Activated CD4-positive, alpha-beta T cell treated with anti-CD3 and anti-CD28 coated beads, Interleukin-2, amount 50 U/mL, for 4 hours (primary cell): ENCODE measurements at places on chromosomes 11 and 22.

- DNase-seq: no peak
These were observed 16.0 kb downstream of the RBM7 start for GRCh38 chr11:114416441-114416961.

DNA sequence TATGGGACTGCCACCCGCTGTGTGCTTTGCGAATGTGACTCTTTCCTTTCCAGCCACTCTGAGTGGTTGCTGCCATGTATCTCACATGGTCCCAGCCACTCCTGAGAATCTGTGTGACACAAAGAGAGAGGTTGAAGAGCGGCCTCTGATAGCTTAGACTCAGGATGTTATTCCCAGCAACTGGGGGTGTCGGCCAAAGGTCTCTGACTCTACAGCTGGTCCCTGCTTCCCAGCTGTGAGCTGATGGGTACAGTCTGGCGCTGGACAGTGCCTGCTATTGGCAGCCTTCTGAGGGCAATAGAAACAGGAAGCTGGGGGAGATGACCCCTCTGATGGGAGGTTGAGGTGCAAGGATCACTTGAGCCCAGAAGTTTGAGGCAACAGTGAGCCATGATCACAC, 105.1 kb downstream of the RRAS2 start:
- no peak for DNase-seq

- peak; percentile 12 for DNase-seq
These were observed 102.6 kb upstream of the SPON1 start for GRCh38 chr11:13859892-13860291.

DNA sequence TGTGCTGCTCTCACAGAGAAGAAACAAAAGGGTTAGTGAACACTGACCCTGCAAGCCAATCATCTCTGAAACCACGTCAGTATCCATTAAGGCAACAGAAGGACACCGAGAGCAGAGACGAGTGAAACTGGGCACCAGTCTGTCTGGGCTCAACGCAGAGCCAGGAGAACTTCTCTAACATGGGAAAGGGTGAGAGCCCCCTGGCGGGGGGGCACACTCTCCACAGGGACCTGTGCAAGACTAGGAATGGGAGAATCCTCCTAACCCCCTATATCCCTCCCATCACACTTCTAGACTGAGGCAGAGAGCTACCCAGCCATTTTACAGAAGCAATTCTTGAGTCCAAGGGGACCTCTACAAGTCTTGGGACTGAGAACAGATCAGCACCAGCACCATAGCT, 285.8 kb downstream of the SOX6 start:
- no peak for DNase-seq

DNA sequence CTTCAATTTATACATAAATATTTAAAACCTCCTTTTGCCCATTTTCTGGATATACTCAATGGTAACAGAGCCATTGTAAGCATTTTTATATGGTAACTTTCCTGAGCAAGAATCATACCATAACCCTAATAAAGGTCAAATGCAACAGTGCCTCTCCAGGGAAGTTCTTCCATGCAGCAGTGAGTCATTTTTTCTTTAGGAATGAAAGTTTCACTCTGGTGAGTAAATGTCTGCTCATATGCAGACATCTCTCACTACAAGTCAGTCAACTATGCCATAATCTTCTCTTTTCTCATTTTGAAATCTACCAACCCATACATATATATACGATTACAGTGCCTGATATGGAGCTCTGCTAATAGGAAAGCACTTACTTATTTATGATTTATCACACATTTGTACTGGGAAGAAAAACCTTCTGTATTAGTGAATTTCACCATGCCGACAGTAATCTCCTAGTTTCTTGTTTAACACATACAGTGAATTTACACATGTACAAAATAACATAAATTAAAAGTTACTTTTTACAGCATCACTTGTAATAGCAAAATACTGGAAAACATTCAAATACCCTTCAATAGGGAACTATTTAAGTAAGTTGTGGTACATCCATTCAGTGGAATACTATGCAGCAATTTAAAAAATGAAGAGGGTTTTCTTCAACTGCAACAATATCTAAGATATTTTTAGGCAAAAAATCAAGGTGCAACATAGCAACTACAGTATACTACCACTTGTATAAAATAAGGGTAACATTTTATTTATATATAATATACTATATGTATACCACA, 16.0 kb downstream of the STK33 start:
- DNase-seq: no peak

GRCh38 chr11:104830080-104830479, 68.2 kb downstream of the CASP12 start:
- no peak for DNase-seq

DNA sequence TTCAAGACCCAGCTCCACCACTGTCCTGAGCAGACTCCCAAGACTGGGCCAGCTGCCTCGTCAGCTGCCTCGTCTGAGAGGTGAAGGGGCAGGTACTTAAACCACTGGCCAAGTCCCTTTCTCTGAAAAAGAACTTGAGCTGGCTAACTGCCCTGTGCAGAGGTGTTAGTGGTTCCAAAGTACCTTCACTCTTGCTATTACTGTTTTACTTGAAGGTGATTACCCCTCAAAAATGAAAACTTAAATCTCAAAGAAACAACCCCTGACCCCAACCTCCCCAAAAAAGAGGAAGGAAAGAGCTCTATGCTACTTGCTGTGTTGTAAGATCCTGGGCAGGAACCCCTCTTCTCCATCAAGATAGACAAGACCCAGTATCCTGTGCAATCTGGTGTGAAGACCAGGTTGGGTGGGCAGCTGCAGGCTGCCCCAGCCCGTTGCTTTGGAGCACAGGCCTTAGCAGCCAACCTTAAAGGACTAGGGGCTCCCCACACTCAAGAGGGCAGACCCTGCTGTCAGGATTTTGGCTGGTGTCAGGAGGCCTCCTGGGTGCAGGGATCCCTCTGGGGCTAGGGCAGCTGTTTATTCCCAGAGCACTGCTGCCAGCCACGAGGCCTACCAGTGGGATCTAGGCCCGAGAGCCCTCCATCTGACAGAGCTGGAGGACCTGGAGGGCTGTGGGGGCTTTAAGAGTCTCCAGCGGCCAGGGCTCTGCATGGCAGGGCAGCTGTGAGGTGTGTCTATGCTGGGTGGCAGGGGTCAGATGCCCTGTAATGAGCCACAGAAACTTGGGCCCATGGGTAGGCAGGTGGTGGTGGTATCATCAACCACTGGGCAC, 13.0 kb downstream of the GUCD1 start:
- no peak for DNase-seq

GRCh38 chr11:14240221-14240620, 118.8 kb downstream of the RRAS2 start:
- DNase-seq: no peak

DNA sequence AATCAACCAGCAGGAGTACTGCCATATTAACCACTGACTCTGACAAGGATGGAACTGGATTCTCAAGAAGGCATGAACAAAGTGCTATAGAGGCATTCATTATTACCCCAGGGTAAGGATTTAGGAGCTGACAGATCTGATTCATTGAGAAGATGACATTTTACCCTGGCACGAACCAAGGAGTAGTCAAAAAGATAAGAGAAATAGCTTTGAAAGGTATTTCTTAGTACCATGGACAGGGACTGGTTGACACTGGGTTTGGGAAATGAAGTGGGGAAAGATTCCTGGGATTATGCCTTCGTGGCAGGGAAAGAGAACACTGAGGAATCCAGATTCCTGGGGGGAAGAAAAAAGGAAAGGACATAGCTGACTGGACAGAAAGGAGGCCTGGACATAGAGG, 5.1 kb upstream of the SAAL1 start:
- DNase-seq: no peak

GRCh38 chr22:39496131-39496838, 5.8 kb upstream of the MIEF1 start:
- peak; percentile 55 for DNase-seq

GRCh38 chr11:110573411-110573810, 138.8 kb downstream of the ARHGAP20 start:
- DNase-seq: no peak

DNA sequence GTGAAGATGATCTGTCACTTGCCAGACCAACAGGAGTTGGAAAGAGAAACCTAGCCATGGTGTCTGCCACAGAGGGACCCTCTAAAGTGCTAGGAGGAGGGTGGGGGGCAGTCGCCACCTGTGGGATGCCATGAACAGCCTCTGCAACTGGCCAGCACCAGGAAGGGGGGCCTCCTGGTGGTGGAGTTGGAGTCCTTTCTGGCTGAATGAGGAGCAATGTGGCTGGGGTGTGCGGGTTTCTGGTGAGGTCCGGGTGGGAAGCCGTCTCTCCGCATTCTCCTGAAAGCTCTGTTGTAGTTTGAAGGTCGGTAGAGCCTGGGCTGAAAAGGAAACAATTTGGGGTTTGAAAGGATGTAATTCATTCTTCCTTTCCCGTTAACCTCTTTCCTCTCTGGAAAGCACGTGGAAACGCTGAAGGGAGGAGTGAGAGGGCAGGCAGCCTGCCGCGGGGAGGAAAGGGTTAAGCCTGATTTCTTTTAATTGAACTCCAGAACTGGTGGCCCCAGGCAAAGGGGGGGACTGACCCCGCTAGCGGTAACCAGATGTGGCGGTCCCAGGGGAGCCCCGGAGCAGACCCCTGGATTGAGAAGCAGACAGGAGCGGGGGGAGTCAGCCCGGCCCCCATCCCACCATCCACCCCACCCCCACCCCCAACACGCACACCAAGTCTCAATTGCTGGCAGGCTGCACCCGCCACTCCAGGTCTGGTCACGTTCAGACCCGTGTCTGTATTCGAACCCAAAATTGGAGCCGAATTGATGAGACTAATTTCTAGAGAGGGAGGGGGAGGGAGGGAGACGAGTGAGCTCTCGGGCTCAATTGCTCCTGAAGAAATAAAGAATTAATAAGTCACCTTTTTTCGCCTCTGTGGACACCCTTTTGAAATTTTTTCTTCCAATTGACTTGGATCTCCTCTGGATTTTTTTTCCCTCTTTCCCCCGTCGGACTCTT, 1.8 kb upstream of the FLI1 start:
- no peak for DNase-seq

GRCh38 chr11:128157423-128158298, 429.7 kb downstream of the ETS1 start:
- peak; percentile 32 for DNase-seq

- DNase-seq: no peak
These were observed 7.2 kb downstream of the CHEK2 start for GRCh38 chr22:28734393-28734792.

DNA sequence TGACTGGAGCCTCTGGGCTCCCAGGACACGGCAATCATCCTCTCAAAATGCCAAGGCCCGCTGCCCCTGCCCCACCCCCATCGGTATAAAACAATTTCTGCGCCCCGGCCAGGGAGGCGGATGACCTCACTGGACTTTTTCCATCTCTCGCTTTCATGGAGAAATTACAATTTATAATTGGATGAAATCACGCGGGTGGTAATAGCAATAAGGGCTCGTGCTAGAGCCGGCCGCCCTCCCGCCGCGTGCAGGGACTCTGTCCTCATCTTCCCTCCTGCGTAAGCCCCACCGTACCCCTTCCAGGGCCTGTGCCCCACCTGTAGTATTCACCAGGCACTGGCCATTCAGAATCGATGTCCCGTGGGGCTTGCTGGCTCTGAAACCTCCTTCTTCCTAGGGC, 64.5 kb downstream of the MACROD1 start:
- no peak for DNase-seq

GRCh38 chr22:39318507-39319283, 728 bp downstream of the RPL3 start:
- DNase-seq: peak; percentile 35

- no peak for DNase-seq
These were observed 165.8 kb upstream of the NARS2 start for GRCh38 chr11:78740199-78741071.

GRCh38 chr22:43555561-43556515, 144.0 kb downstream of the MPPED1 start:
- DNase-seq: no peak

DNA sequence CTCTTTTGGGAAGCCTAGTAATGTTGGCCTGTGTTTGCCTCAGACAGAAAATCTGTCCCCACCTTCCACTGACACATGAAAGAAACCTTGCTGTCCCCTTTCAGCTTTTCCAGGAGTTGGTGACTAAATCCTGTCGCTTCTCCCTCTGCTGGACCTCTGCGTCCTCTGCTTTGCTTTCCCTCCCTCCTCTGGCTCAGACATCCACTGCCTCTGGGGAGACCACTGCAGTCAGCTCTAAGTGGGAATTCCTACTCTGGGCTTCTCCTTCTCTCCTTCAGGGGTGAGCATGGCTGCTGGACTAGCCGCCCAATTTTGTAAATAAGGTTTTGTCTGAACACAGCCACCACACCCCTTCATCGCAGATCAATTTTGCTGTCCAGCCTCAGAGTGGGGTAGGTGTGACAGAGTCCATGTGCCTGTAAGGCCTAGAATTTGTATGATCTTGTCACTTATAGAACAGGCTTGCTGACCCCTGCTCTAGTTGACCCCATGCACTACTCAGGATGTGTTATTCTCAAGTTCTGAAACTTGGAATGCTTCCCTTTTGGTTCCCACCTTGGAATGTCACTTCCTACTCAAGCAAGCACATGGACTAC, 23.0 kb downstream of the LRRC74B start:
- no peak for DNase-seq

GRCh38 chr22:36097880-36098279, 62.7 kb downstream of the APOL3 start:
- no peak for DNase-seq

- no peak for DNase-seq
These were observed 6.6 kb downstream of the HSPA8 start for GRCh38 chr11:123055191-123055901.

GRCh38 chr11:3107608-3108182, 50.5 kb upstream of the CARS1 start:
- DNase-seq: no peak

DNA sequence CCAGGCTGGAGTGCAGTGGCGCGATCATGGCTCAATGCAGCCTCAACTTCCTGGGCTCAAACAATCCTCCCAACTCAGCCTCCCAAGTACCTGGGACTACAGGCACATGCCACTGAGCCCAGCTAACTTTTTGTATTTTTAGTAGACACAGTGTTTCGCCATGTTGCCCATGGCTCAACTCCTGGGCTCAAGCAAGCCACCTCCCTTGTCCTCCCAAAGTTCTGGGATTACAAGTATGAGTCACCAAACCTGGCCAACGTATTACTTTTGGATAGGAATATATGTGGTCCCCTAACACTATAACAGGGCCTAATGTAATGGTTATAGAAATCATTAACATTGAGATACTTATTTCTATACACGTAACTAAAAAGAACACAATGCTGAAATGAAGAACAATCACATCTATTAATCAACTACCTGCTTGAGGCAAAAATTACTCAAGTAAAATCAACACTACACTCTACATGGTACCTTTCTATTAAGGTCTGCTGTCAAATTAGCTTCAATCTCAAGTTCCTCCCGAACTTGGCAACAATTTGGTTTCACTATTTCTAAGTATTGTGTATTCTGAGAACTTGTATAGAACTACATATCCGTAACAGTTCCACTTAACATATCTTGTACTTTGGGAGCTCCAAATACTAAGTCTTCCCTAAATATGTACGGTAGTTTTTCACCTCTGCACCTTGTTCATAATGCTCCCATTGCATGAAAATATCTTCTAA, 124.9 kb downstream of the FCHSD2 start:
- DNase-seq: no peak
